Upper lobe of right lung (tissue), 1 donor: ENCODE measurements at places on chromosomes 7 and 10. TPM values are rescaled to one million over a fixed set of nuclear protein-coding genes. Genes with fewer than 3 reads are reported as not detected.

DNA sequence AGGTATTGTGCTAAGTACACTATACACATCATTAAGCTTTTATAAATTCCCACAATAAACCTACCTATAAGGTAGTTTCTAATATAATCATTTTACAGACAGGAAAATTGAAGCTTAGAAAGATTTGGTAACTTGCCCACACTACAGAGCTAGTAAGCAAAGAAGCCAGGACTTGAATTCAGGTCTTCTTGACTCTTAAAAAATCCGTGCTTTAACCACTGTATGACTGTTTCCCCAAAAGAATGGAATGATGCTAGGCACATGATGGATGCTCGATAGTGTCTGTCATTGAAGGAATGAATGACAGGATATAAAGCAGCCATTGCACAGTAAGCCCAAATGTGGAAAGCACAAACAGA is 26.6 kb downstream of the ZNF800 start:
- peaks cover 55% of the 10 kb centered on the region for H3K36me3 ChIP-seq
- H3K27me3 ChIP-seq = no peaks in the 10 kb centered on the region
- no peak overlapping the region for H3K4me3 ChIP-seq
- H3K27ac ChIP-seq = no peak overlapping the region
- DNase-seq = no peak

DNA sequence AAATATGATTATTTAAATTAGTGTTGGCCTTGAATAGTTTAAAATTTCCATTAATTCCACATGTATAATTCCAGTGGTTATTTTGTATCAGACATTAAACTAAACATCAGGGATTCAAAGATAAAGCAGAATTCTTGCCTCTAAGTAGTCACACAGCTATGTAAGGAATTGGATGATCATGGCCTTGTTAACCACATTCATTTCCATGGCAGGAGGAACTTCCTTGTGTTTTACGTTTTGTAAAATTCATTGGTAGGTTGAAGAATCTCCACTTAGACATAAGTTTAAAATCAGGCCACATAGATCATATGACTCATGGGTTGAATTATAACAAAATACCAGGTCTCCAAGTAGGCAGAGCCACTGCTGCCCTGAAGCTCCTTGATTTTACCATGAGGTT is 289.7 kb downstream of the PLXDC2 start:
- no peak overlapping the region for H3K4me3 ChIP-seq
- no peak for DNase-seq
- no peaks in the 10 kb centered on the region for H3K4me1 ChIP-seq
- no peaks in the 10 kb centered on the region for H3K27me3 ChIP-seq
- H3K27ac ChIP-seq = no peak overlapping the region
- no peaks in the 10 kb centered on the region for H3K36me3 ChIP-seq

The CTAGE4 gene
- total RNA-seq = 9.5 TPM

DNA sequence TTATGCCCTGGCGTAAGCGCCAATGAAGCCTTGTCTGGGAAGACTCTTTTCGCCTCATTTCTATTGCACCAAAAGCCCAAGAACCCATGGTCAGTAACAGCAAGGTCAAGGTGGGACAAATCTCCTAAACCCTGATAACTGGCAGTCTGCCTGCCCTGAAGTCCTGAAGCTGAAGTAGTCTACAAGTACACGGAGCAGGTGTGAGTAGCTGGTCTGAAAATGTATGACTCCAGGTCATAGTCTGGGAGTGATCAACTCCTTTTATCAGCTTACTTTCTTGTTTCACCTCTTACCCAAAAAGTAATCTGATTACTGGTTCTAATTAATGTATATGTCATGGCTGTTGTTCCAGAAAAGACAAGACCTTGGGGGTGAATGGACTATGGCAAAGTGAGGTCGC is 107.3 kb upstream of the EFCAB10 start:
- no peak overlapping the region for H3K4me3 ChIP-seq
- no peak for DNase-seq
- no peak overlapping the region for H3K27ac ChIP-seq
- H3K4me1 ChIP-seq = peaks cover 4% of the 10 kb centered on the region

The AEBP1 gene
- total RNA-seq = 272 TPM

DNA sequence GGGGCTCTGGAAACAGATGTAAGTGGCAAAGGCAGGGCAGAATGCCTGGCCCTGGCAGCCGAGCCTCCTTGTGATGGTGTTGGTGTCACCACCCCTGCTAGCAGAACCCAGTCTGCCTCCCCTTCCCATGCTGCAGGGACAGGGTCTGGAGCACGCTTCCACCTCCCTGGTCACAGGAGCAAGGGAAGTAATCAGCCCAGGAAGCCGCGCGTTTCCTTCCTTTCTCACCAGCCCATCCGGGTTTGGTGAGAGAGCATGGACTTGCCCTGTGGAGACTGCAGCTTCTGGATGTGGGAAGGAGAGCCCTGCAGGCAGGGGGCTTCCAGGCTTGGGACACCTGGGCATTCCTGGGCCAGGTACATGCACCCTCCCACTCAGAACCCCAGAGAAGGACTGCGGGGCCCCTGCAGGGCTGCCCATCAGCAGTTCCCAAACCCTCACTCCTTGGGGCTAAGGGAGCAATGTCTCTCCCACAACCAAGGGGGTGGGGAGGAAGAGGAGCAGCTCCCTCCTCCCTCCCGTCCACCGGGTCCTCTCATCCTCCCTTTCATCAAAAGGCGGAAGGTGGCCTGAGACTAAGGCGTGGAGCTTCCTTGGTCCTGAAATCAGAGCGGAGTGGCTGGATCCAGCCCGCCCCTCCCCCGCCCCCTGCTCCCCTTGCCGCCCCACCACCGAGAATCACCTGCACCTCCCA is 1.8 kb downstream of the MMRN2 start:
- peak overlapping the region; percentile 75 for H3K27ac ChIP-seq
- H3K27me3 ChIP-seq = no peaks in the 10 kb centered on the region
- peaks cover 21% of the 10 kb centered on the region for H3K4me1 ChIP-seq
- DNase-seq = no peak
- peak overlapping the region; percentile 42 for H3K4me3 ChIP-seq

- H3K27ac ChIP-seq = no peak overlapping the region
- DNase-seq = no peak
- H3K4me1 ChIP-seq = no peaks in the 10 kb centered on the region
- H3K36me3 ChIP-seq = no peaks in the 10 kb centered on the region
- H3K27me3 ChIP-seq = no peaks in the 10 kb centered on the region
Observed at GRCh38 chr7:123583821-123584220, 17.8 kb upstream of the ASB15 start.

GRCh38 chr7:67890316-67890715 is 893.7 kb downstream of the TYW1 start:
- DNase-seq = no peak
- no peaks in the 10 kb centered on the region for H3K4me1 ChIP-seq
- H3K27ac ChIP-seq = no peak overlapping the region
- no peak overlapping the region for H3K4me3 ChIP-seq
- no peaks in the 10 kb centered on the region for H3K27me3 ChIP-seq

DNA sequence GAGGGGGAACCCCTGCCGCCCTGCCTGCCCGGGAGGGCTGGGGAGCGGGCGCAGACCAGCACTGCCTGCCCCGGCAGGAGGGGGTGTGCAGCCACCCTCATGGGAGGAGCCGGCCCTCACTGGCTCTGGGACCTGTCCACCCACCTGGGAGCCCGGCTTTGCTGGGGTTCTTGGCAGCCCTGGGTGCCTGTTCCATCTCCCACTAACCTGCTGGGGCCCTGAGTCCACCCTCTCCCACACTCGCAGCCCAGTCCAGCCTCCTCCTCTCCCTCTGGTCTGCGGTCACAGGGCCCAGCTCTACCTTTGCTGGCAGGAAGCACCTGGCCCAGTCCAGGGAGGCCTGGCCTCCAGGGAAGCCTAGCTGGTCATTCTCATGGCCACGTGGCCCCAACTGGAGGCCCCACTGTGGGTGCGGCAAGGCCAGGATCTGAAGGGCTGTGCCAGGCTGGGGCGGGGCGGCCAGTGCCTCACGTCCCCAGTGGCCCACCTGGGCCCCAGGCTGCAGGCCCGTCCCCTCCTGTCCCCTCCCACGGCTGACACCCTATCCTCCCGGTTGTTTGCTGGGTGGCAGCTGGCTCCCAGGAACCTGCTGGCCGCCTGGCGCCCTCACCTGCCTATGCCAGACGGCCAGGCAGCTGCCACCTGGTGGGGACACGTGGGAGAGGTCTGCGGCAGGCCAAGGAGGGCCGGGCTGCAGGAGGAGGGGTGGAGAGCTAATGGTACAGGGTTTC is at the start of gene TMEM184A:
TMEM184A (minus strand) TSS at position 393 of the 731 bp plus-strand sequence. CDS start 721 bp downstream, outside the sequence.
- H3K27ac ChIP-seq = peak within 1 kb of the TSS; percentile 19
- H3K4me3 ChIP-seq = peak within 1 kb of the TSS; percentile 10
- H3K4me1 ChIP-seq = no peaks in the 10 kb centered on the region
- peak; percentile 90 for DNase-seq

- DNase-seq = no peak
- no peak overlapping the region for H3K4me3 ChIP-seq
- H3K4me1 ChIP-seq = no peaks in the 10 kb centered on the region
- H3K27me3 ChIP-seq = no peaks in the 10 kb centered on the region
- no peak overlapping the region for H3K27ac ChIP-seq
Observed at GRCh38 chr7:9657257-9657656, 1223.8 kb downstream of the NXPH1 start.

- H3K27ac ChIP-seq = no peak overlapping the region
- no peaks in the 10 kb centered on the region for H3K27me3 ChIP-seq
- H3K36me3 ChIP-seq = no peaks in the 10 kb centered on the region
- no peaks in the 10 kb centered on the region for H3K4me1 ChIP-seq
Observed at GRCh38 chr10:121324678-121325213, 273.5 kb downstream of the FGFR2 start.

DNA sequence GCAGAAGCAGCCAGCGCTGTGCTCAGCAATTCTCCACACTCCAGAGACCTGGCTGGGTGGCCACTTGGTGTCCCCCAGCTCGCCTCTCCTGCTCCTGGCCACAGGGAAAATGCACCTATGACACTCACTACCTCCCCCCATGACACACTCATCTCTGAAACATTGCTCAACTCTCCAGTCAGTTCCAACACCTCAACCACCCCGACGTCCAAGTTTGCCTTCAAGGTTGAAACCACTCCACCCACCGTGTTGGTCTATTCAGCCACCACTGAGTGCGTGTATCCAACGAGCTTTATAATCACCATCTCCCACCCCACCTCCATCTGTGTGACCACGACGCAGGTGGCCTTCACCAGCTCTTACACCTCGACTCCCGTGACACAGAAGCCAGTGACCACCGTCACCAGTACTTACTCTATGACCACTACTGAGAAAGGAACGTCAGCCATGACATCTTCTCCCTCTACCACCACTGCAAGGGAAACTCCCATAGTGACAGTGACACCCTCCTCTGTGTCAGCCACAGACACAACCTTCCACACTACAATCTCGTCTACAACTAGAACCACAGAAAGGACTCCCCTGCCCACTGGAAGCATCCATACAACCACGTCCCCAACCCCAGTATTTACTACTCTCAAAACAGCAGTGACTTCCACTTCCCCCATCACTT is 2.7 kb downstream of the MUC3A start:
- H3K4me3 ChIP-seq = no peak overlapping the region
- no peaks in the 10 kb centered on the region for H3K36me3 ChIP-seq
- H3K4me1 ChIP-seq = no peaks in the 10 kb centered on the region
- no peak overlapping the region for H3K27ac ChIP-seq
- DNase-seq = no peak

The ENKUR gene
- 0.49 TPM for total RNA-seq

DNA sequence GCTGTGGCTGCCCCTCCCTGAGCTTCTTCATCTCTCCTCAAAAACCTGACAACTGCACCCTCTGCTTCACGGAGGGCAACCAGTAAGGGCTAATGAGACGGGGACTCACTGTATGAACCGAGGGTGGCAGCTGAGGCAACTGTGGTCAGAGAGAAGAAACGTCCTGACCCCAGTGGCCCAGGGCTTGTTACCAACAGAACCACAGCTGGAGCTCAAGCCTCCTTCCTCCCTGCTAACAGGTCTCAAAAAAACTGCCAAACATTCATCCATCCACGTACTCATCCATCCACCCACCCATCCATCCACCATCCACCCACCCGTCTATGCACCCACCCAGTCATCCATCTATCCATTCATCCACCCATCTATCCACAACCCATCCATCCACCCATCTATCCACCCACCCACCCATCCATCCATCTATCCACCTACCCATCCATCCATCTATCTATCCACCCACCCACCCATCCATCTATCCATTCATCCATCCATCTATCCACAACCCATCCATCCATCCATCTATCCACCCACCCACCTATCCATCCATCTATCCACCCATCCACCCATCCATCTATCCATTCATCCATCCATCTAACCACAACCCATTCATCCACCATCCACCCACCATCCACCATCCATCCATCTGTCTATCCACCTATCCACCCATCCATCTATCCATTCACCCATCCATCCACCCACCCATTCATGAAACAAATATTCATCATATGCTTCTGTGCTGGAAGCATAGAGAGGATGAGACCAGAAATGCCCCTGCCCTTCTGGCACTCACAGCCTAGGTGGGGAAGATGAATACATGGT is 111.7 kb downstream of the PDGFA start:
- H3K36me3 ChIP-seq = no peaks in the 10 kb centered on the region
- no peaks in the 10 kb centered on the region for H3K4me1 ChIP-seq
- H3K4me3 ChIP-seq = no peak overlapping the region
- DNase-seq = no peak

The UBE2D4 gene
- total RNA-seq = 27.2 TPM

- no peak for DNase-seq
- H3K36me3 ChIP-seq = no peaks in the 10 kb centered on the region
- no peak overlapping the region for H3K4me3 ChIP-seq
Observed at GRCh38 chr10:57142925-57143576, 782.0 kb upstream of the ZWINT start.

DNA sequence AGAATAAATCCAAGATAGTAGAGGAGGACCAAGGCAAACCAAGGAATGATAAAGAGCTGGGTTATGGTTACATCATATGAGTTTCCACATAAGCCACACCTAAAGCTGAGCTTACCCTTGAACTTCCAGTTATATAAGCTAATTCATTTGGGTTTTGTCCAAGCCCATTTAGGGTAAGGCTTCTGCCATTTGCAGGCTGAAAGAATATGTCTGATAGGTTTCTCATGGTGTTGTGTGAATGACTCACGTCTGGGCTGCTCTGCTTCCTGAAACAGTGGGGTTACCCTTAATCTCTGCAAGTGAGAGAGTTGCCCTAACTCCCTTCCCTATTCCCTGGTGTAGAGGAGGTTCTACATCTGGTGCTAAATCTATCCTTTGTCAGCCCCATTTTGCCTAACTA is 60.8 kb downstream of the PTTG1IP2 start:
- no peaks in the 10 kb centered on the region for H3K36me3 ChIP-seq
- H3K27me3 ChIP-seq = no peaks in the 10 kb centered on the region
- no peaks in the 10 kb centered on the region for H3K4me1 ChIP-seq
- DNase-seq = no peak

The TMEM225B gene
- 1.0 TPM for total RNA-seq

The CYP17A1 gene
- total RNA-seq = 1.9 TPM

The GCK gene
- 0.23 TPM for total RNA-seq

The TMEM184A gene
- total RNA-seq = 4.4 TPM

DNA sequence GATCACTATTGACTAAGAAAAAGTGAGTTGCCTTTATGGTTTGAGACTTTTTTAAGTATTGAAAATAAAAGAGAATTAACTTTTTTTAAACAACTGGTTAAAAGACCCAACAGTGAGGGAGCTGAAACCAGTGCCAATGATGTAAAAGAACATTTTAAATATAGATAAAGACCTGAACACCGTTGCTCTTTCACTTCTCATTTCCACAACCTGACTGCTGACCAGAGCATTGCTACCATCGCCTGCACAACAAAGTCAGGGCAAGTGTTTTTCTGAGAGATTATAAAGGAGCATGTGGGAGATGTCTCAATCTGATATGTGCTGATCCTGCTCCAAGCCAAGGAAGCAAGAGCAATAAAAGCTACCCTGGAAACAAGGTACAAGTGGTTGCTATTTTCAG is 34.7 kb downstream of the IMMP2L start:
- no peaks in the 10 kb centered on the region for H3K4me1 ChIP-seq
- no peaks in the 10 kb centered on the region for H3K27me3 ChIP-seq
- H3K27ac ChIP-seq = no peak overlapping the region
- H3K4me3 ChIP-seq = no peak overlapping the region
- DNase-seq = no peak
